ENCODE measurements at places on chromosomes 11 and 22.

DNA sequence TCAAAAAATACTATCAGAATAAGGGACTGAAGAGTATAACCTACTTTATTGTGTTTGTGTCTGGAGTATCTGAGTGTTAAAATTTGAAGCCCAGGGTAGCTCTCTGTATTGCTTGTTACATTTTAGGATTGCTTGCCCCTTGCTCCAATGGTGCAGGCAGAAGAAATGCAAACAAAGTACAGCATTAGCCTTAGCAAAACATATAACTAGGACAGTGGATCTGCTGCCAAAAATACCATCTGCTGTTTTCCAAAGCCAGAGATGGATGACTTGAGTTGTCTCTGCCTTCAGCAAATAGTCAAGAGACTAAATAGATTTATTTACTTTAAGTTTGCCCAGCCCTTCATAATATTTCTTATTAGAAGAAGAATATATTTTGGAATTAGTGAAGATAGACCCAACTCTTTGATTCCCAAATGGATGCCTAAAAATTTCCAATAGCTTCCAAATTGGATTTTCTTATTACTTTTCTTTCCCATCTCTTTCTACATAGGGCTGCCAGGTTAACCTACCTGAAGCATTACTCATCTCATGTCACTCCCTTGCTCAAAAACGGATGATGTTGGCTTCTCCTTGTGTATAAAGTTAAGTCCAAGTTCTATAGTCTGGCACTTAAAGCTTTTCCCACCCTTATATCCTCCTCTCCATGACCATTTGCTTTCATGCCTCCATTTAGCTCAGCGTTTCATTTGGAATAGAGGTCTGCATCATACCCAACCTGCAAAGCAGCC is 66.3 kb downstream of the LDLRAD3 start:
- DNase-seq, result no peak

GRCh38 chr11:69298267-69299022 is 4.5 kb downstream of the MYEOV start:
- no peak for DNase-seq

GRCh38 chr11:15871904-15872626 is 484.3 kb downstream of the SOX6 start:
- no peak for DNase-seq

DNA sequence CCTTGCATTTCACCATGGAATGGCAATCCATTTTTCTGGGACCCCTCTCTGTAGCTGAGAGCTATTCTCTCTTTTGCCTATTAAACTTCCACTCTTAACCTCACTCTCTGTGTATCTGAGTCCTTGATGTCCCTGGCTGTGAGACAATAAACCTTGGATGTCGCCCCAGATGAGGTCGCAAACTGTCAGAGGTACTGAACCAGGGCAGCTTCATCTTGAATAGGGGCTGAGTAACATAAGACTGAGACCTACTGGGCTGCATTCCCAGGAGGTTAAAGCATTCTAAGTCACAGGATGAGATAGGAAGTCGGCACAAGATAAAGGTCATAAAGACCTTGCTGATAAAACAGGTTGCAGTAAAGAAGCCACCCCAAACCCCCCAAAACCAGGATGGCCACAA is 68.0 kb downstream of the RSF1 start:
- DNase-seq, result no peak

DNA sequence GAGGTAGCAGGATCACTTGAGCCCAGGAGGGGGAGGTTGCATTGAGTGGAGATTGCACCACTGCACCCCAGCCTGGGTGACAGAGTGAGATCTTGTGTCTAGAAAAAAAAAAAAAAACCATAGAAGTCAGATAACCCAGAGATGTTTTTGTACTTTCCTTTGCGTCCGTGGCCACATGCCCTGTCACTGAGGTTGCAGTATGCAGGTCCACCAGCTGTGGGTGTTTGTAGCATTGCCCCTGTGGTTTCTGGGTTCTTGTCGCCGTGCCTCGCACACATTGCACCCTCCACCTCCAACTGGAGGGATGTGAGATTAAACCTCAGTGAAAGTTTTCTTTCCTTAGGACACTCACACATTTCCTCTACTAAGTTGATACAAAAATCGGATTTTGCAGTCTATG is 70.3 kb downstream of the TNRC6B start:
- DNase-seq, result no peak

- no peak for DNase-seq
Observed at GRCh38 chr11:114358716-114359115, 41.6 kb downstream of the C11orf71 start.

DNA sequence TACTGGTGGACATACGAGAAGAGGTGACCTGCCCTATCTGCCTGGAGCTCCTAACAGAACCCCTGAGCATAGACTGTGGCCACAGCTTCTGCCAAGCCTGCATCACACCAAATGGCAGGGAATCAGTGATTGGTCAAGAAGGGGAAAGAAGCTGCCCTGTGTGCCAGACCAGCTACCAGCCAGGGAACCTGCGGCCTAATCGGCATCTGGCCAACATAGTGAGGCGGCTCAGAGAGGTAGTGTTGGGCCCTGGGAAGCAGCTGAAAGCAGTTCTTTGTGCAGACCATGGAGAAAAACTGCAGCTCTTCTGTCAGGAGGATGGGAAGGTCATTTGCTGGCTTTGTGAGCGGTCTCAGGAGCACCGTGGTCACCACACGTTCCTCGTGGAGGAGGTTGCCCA is 6.9 kb downstream of the TRIM6 start:
- no peak for DNase-seq

- DNase-seq, result no peak
Observed at GRCh38 chr11:62981743-62982142, 3.0 kb downstream of the SLC22A6 start.

- no peak for DNase-seq
Observed at GRCh38 chr11:130390071-130390758, 38.2 kb downstream of the ADAMTS8 start.

GRCh38 chr11:64665411-64665821 is 57.6 kb downstream of the NRXN2 start:
- DNase-seq, result no peak

- DNase-seq, result no peak
Observed at GRCh38 chr11:15828215-15828853, 528.0 kb downstream of the SOX6 start.

- no peak for DNase-seq
Observed at GRCh38 chr11:10604340-10604748, 35.9 kb upstream of the LYVE1 start.

DNA sequence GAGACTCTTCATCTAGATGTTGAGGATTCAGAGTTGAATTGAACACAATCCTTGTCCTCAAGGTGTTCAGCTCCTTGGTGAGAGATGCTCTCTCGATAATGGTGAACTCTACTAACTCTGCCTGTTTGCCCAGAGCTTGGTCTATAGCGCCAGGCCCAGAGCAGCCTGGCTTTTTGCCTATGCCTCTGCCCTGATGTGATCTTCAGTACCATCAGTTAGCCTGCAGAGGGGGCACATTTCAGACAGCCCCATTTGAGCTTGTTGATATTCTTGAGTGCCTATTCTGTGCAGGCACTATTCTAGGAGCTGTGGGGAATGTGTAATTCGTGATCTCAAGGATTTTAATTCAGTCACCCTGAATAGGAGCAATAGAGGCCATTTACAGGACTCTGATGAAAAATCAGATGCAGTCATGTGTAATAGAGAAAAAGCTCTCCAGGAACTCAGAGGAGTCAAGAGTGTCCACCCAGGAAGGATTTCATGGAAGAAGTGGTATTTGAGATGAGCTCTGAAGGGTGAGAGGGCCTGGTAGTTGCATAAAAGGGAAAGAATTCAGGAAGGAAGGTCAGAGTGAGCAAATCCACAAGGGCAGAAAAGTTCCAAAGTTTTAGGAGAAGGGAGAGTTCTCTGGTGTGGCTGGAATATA is 19.3 kb downstream of the GTPBP1 start:
- no peak for DNase-seq

DNA sequence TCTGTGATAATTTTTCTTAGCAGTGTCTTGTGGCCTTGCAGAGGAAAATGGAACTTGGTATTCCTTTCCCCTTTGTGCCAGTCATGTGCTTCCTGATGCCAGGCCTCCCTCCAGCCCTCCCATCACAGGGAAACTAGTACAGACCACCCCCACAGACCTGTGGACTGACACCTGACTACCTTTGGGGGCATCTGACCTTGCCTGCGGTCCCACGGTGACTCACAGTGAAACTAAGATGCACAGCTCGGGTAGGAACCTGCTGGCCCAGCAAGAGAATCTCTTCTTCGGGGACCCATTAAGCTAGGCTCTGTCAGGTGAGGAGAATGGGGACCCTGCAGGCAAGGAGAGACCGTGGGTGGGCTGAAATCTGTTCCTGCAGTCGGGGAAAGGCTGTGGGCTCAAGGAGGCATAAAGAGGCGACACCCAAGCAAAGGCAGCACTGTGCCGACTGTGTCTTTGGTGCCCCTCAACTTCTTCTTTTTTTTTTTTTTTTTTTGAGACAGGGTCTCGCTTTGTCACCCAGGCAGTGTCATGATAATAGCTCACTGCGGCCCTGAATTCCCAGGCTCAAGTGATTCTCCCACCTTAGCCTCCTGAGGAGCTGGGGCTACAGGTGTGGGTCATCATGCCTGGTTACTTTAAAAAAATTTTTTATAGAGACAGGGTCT is 20.8 kb upstream of the PEX26 start:
- no peak for DNase-seq

GRCh38 chr22:42296883-42297282 is 26.4 kb upstream of the TCF20 start:
- DNase-seq, result no peak

DNA sequence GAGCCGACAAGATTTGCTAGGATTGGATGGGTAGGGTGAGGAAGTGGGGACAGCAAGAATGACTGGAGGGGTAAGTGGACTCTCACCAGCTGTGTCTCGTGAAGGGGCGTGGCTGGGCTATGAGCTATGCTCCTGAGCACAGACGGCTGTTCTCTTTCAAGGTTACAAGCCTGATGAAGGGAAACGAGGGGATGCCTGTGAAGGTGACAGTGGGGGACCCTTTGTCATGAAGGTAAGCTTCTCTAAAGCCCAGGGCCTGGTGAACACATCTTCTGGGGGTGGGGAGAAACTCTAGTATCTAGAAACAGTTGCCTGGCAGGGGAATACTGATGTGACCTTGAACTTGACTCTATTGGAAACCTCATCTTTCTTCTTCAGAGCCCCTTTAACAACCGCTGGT is 19.9 kb downstream of the F2 start:
- DNase-seq, result no peak

- DNase-seq, result no peak
Observed at GRCh38 chr11:12282676-12283075, 94.7 kb upstream of the PARVA start.

- no peak for DNase-seq
Observed at GRCh38 chr11:74871037-74871436, 77.9 kb downstream of the XRRA1 start.

- no peak for DNase-seq
Observed at GRCh38 chr22:47073075-47073474, 310.6 kb downstream of the TBC1D22A start.

- DNase-seq, result no peak
Observed at GRCh38 chr11:112163875-112164685, at the start of gene IL18. TSS of gene IL18 (minus strand) at chr11:112164094. CDS start at chr11:112155053, 9,041 bp downstream.

DNA sequence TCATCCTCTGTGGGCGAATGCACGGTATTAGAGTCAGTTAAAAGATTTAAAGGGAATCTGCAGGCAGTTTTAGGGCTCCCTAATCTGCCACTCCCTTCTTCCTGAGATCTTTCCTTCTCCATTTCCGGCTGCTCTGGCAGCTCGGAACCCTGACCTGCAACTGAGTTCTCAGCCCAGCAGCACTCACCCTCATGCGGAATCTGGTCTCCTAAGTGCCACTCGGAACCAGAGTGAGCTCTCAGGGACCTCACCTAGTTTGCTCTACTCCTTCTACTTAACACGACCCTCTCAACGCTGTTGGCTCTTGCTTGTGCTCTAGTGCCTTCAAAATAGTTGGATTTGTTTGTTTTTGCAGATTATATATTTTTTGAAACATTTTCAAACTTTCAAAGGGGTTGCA is 19.3 kb upstream of the IL10RA start:
- DNase-seq, result no peak

DNA sequence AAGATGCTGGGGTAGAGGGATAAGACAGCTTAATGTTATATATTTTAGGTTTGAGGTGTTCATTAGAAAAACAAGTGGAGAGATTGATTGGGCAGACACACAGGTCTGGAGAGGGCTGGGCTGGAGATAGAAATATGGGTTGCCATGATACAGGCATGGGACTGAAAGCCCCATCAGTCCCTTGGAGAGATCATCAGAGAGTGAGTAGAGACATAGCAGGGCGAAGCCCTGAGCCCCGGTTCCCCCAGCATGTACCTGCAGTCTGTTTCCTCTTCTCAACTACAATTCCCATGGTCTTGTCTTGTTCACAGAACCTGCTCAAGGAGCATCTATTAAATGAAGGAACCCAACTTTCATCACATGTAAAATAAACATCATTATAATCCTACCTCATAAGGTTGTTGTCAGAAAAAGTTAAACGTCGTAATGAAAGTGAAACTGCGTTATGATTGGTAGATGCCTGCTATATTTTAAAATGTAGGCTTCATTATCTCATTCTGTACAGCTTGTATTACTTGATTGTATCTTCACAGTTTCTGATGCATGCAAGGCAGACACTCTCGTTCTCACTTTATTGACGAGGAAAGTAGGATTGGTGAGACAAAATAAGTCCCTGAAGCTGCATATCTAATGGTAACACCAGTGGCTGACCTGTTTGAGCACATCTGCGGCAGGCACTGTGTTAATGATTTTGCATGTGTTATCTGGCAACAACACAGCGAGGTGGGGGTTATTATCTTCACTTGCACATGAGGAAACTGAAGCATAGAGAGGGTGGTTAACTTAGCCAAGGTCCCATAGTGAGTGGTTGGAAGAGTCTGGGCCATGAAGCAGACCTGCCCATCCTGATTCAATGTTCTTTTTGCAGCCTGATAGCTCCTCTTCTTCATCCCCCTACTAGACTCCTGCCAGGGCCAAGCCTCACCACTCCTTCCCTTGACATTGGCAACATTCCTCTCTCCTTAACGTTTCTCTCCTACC is 63.5 kb downstream of the ENDOD1 start:
- DNase-seq, result no peak

DNA sequence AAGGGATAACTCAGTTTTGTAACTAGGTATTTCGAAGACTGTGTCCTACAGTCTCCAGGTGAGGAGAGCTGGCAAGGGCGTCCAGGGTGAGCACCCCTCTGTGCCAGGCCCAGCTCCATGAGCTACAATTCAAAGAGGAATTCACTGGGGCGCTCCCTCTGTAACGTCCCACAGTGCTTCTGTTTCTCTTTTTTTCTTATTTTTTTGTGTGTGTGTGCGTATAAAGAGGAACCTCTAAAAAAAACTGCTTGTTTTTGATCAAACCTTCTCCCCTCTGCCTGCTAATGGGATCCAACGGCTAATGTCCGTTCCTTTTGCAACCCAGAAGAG is 17.1 kb downstream of the ASCC2 start:
- DNase-seq, result no peak

- DNase-seq, result no peak
Observed at GRCh38 chr11:77144196-77144856, 16.3 kb downstream of the MYO7A start.

DNA sequence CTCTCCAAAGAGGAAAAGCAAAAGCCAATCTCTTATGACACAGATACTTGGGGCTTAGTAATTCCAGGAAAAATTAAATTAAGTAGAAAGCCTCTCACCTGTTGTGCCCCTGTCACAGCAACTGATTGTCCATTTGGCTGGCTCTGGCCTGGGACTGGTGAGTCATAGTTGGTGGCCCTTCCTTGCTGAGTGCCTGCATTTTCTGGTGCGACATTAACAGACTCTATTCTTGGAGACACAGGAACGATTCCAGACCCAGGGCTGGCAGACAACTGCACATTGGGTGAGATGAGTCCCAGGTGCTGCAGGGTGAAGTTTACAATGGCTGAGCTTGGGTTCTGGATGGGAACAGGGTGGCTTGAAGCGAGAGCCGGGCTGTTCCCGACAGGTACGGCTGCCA is 15.6 kb downstream of the E2F8 start:
- no peak for DNase-seq

GRCh38 chr11:76770642-76771445 is 12.3 kb upstream of the TSKU start:
- DNase-seq, result no peak

Data from stimulated activated CD4-positive, alpha-beta T cell treated with anti-CD3 and anti-CD28 coated beads, Interleukin-1b, Interleukin-23, amount 100 ng/mL, for 1 hour (primary cell).